ENCODE measurements at places on chromosomes 7 and 10.

GRCh38 chr10:60446851-60447250 is 57.2 kb upstream of the ANK3 start:
- DNase-seq, result peak; percentile 41

- DNase-seq, result no peak
Observed at GRCh38 chr10:92997620-92998019, 63.0 kb upstream of the CYP26C1 start.

DNA sequence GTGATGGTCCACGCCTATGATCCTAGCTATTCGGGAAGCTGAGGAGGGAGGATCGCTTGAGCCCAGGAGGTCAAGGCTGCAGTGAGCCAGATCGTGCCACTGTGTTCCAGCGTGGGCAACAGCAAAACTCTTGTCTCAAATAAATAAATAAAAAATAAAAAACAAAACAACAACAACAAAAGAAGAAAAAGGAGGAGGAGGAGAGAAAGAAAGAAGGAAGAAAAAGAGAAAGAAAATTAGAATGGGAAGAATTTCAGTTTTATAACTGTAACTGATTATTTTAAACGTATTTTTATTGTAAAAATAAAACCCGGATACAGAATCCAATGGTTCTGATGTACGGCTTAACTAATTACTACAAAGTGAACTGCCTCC is 37.2 kb upstream of the PSAP start:
- DNase-seq, result no peak

DNA sequence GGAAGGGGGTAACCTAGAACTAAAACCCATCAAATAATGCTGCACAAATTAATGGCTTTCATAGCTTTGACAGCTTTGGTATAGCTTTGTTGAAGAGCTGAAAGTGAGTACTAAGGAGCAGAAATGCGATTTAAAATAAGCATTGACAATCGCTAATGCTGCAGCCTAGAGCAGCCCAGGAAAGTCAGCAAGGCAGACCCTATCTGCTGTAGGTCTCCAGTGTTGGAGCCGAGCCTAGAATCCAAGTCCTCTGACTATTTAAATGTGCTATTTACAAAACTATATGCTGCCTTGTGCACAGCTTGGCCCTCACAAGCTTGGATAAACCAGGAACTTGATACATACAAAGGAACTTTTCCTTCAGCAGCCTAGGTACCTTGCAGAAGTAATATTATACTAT is 64.9 kb upstream of the ASAH2 start:
- no peak for DNase-seq

GRCh38 chr10:103696411-103697145 is 158.8 kb downstream of the SH3PXD2A start:
- DNase-seq, result peak; percentile 74

DNA sequence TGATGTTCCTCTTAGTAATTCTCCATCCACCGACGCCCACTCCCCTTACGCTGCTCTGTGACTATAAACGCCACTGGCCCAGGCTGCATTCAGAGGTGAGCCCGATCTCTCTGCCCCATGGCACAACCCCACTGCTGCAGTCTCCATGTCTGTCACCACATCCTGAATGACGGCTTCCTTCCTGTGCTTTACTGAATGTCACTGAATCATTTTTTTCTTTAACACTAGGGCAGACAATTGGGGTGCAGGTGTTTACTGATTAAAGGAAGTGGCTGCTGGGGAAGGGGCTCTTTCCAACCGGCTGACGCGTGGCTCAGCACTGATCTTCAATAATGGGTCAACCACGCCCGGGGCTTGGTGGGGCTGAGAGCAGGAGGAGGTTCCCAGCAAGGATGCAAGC is 208.3 kb downstream of the USP6NL start:
- peak; percentile 94 for DNase-seq

DNA sequence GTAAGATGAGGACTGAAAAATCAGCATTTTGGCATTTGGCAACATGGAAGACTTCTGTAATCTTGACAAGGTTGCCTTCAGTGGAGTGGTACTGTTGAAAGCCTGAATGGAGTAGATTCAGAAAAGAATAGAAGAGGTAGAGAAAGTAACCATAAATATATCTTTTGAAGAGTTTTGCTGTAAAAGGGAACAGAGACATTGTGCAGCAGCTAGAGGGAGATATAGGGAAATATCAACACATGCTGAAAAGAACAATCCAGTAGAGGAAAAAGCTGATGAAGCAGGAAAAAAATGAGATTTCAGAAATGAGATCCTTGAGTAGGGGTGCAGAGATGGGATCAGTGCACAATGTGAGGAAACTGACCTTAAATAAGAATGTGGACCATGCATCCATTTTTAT is 60.0 kb downstream of the RAPGEF5 start:
- no peak for DNase-seq

Measured in common myeloid progenitor, CD34-positive (primary cell).